ENCODE measurements at places on chromosomes 13 and 19.

DNA sequence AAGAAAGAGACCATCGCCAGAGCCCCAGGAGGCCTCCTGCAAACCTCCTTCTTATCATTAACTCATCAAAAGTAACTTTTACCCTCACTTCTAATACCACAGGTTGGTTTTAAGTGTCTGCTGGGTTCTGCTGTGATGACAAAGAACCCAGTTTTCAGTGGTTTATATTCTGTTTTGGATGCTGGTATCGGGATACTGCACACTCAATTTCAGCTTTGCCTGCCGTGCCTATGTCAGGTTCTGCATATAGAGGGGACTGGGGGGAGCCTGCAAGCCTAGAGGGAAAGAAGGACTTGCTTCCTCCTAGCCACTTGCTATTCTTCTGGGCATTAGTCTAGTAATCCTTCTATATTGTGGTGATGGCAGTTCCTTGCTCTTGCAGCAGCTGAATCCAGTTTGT is 242.4 kb downstream of the KCNRG start:
- no peak for DNase-seq

DNA sequence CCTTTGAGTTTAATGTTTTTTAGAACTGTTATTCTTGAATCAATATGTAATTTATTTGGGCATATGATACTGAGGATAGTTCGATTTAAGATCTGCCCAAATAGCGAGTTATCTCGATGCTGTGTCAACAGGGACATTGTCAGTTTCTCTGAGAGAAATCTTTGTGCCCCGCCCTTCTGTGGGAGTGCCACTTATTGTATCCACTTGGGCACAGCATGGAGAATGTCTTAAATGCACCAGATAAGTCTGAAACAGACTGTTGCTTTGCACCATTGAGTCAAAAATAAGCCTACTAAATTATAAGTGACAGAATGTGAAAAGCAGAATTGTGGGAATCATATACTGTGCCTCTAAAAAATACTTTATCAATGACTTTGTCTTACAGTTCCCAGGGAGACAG is 45.6 kb downstream of the RNASEH2B start:
- no peak for DNase-seq

DNA sequence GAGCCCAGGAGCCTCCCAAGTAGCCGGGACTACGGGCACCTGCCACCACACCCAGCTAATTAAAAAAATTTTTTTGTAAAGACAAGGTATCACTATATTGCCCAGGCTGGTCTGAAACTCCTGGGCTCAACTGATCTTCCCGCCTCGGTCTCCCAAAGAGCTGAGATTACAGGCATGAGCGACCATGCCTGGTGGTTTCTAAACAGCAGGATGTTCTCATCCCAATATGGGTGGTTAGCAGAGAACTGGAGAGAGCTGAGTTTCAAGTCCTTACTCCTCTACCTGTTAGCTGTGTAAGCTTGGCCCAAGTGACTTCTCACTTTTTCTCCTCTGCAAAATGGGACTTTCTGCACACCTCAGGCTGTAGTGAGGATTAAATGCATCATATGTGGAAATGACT is 8.0 kb downstream of the TMEM91 start:
- DNase-seq = no peak

DNA sequence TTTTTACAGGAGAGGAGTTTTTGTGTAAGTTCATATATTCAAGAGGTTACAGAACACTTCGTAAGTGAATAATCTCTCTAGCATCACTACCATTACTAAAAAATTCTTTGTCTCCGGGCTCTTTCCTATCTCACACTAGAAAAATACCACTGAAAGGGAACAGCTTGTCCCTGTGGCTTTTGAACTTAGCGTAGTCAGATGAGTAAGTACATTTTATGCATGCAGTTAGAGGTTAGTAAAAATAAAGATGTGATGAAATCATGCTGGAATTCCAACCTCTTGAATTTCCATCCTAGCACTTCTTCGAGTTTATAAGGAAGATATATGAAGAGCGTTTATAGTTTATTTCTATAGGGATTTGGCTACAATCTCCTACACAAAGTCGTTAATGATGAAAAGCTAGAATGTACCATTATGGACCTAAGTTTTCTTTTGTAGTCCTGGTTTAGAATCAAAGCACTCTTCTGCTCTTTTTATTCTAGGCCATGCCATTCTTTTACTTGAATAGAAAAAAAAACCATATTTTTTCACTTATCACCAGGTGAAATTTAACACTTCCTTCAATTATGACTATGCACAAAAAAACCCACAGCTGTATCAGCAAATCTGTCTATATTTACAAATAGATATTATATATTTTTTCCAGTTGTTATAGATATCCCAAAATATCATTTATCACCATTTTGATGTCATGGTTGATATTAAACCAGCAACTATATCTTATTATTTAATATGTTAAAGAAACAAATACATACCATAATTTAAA is 139.9 kb upstream of the PCDH9 start:
- no peak for DNase-seq

DNA sequence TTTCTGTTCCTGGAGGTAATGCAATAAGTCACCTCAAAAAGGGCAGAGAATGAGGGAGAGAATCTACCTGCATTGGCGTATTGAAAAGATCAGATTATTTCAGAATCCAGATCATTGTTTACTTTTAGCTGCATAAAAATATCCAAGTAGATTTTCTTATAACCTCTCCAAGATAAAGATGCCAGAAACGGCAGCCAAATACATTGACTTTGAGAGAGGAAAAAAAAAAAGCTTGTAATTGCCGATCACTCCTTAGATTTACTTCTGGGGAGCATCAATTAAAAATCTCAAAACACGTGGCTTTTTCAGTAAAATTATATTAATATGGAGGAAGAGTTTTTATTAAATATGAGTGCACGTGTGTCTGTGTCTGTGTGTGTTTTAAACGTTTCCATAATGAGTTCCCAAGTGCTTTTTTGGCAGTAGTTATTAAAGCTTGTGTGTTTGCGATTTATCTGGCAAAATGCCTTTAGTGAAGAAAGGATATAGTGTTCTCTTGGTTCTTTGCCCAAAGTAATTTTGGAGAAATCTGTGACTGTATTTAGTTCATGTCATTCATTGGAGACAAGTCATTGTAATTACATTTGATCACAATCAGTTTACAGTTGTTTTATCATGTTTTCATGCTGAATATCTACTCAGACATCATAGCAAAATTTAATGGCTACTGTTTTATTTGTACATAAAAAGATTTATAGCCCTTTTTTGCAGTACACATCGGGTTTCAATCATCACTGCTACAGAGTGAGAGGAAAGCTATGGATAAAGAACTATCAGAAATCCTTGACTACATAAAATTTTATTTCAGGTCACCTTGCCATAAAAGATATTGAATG is 176.1 kb downstream of the TM9SF2 start:
- DNase-seq = no peak

- no peak for DNase-seq
Observed at GRCh38 chr19:49374665-49375434, 11.2 kb downstream of the DKKL1 start.

- DNase-seq = no peak
Observed at GRCh38 chr13:104595511-104595910, 1529.3 kb upstream of the SLC10A2 start.

GRCh38 chr13:22748866-22749577 is 431.8 kb upstream of the SGCG start:
- no peak for DNase-seq

DNA sequence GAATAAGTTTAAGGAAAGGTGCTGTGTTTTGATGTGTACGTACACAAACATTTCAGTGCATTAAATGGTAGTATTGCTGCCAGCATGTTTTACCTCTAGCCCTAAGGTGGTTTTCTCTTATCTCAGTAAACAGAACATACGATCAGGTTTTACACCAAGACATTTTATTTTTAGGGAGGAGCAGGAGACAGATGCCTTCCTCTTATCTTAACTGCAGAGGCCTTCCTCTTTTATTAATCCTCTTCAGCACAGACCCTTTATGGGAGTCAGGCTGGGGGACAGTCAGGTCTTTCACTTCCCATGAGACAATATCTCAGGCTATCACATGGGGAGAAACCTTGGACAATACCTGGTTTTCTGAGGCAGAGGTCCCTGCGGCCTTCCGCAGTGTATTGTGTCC is 14.9 kb upstream of the ZNF611 start:
- DNase-seq = no peak

GRCh38 chr13:40355126-40355724 is 311.2 kb downstream of the FOXO1 start:
- DNase-seq = no peak

- DNase-seq = no peak
Observed at GRCh38 chr13:73777134-73777533, 357.1 kb downstream of the KLF12 start.

DNA sequence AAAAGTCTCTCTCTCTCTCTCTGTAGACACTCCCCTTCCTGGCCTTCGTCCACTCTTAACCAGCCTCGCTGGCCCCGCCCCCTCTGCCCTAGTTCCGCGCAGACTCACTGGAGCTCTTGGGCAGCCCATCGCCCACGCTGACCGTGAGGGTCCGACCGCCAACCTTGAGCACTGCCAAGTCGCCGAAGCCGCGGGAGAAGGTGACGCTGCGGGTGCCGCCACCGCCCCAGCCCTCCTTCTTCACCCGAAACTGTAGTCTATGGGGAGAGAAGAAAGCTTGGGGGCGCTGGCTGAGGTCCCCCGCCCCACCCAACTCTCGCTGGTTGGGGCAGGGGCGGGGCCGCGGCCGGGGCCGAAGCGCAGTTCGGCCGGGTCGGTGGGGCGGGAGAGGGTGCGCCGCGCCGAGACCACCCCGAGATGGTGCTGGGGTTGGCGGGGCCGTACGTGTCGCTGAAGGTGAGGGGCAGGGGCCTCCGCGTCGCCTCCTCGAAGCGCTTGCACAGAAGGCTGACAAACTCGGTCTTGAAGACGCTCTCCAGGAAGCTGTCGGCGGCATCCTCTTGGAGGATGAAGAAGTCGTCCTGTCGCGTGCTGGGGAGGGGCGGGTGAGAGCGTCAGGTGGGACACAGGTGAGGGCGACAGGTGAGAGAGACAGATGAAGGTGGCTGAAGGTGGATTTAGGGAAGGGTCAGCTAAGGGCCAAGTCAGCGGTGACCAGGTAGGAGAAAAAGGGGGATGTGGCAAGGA is 12.6 kb upstream of the ZNF414 start:
- no peak for DNase-seq

DNA sequence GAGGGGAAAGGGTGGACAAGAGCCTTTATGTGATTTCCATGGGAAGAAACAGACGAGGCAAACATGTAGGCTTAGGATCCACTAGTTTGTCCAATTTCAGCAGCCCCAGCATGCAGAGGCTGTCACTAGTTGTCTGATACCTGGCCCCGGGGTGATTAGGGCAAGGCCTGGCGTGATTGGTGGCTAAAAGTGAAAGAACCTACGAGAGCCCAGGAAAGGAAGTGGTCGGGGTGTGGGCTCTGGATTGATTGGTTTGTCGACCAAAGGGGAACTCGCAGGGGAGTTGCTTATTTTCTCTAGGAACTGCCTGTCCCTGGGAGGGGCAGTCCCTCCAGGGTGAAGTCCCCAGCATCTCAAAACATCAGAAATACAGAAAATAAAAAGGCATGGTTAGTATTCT is 64.2 kb upstream of the UQCRFS1 start:
- no peak for DNase-seq

DNA sequence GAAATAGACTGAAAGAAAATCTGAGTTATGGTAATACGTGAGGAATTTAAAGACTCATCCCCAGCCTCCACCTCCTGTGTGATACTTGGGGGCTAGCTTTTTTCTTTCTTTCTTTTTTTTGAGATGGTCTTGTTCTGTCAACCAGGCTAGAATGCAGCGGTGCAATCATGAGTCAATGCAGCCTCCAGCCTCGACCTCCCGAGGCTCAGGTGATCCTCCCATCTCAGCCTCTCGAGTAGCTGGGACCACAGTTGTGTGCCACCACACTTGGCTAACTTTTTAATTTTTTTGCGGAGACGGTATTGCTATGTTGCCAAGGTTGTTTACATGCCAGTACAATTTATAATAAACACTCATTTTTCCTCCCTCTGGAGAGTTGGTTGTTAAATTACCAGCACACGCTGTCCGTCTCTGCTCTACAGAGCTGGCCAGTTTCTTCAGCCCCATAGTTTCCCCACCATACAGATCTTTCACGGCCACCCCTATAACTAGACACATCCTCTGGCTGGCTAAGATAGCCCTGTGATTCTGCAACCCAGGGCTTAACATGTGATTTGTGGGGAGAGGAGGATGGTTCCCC is 4.8 kb downstream of the TNFSF9 start:
- DNase-seq = no peak

DNA sequence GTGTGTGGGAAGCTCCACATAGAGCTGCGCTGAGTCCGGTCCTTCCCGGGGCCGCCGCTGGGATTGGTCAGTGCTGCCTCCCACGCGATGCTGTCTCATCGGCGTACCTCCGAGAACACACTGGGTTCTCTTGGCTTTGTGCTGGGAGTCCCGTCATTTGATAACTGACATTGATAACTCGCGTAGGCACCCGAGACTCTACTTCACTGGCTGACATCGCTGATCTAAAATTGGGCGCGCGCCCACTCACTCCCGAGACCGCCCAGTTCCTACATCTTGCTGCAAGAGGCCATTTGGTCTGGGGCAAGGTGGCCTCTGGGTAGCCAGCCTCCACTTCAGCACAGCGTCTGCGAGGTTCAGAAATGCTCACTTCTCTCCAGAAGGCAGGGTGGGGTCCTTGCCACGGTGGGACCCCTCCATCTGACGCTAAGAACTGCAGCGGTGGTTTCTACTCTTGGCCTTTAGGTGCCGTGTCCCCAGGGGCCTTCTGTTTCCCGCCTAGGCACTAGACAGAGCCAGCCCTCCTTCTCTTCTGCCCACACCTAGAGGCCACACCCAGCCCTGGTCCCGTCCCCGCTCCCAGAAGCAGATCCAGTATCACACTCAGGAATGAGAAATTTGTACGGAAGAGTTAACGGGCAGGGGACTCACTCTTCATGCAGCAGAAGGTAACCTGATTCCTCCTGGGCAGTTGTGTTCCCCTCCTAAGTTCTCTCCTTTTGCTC is 40.7 kb upstream of the ATP11A start:
- no peak for DNase-seq

- no peak for DNase-seq
Observed at GRCh38 chr13:23599083-23599925, 29.1 kb downstream of the TNFRSF19 start.

DNA sequence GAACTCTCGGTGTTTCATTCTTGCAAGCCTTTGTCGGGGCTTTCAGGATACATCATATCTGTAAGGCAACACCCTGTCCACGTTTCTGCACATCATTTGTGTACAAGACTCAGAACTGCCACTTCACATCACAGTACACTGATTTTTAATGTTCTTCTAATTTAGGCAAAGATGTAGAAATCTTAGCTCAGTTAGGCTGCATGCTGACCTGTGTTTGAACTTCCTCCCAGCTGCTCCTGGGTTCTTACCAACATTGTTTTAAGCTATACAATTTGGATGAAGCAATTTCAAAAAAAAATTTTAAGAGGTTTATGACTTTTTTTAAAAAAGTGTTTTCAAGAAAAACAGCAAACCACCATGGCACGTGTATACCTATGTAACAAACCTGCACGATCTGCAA is 1047.9 kb upstream of the SLC10A2 start:
- no peak for DNase-seq

Data from stimulated activated CD4-positive, alpha-beta T cell treated with anti-CD3 and anti-CD28 coated beads, Interleukin-15, amount 100 ng/mL, for 1 hour (primary cell).